ENCODE measurements at places on chromosomes 2 and 18. TPM values are rescaled to one million over a fixed set of nuclear protein-coding genes. Genes with fewer than 3 reads are reported as not detected.

The CYS1 gene
- total RNA-seq, result 1.4 TPM

The CD207 gene
- not detected for total RNA-seq

The PAX3 gene
- total RNA-seq, result not detected

The ST3GAL5 gene
- total RNA-seq, result 33.7 TPM

The IL1F10 gene
- not detected for total RNA-seq

The CNTNAP5 gene
- total RNA-seq, result not detected

The DNAJC10 gene
- total RNA-seq, result 74.9 TPM

The PPP1CB gene
- total RNA-seq, result 70.3 TPM

The PXDN gene
- total RNA-seq, result 13.0 TPM

The LONRF2 gene
- 3.3 TPM for total RNA-seq

All from A549 treated with RU486 at 1 μM for 4 hours (cell line).